COLO829 (cell line): ENCODE measurements at places on chromosomes 6 and 20.

- no peak for DNase-seq
Measured at GRCh38 chr20:38843346-38843745, 37.8 kb downstream of the PPP1R16B start.

GRCh38 chr6:138692978-138693909 is 80.3 kb upstream of the CCDC28A start:
- DNase-seq, result peak; percentile 68

DNA sequence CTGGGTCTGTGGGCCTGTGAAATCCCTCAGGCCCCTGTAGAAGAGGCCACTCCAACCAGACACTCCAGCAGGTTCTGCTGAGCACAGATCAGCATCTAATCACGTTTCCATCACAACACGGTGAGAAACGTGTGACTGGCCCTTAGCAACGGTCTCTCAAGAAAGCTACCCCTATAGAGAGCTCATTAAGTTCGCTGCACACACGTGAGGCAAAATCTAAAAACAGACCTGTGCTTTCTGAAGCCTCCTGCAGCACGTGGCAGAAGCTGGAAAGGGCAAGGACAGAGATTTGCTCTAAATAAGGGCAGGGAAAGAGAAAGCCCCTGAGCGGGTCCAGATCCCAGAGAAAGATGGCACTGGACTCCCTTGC is 56.5 kb downstream of the GPR6 start:
- DNase-seq, result no peak

- no peak for DNase-seq
Measured at GRCh38 chr6:93021235-93021915, 398.0 kb downstream of the EPHA7 start.

- no peak for DNase-seq
Measured at GRCh38 chr20:36825385-36826104, 50.4 kb upstream of the TLDC2 start.

GRCh38 chr20:14334306-14334930 is 3.0 kb downstream of the FLRT3 start:
- DNase-seq, result peak; percentile 74

DNA sequence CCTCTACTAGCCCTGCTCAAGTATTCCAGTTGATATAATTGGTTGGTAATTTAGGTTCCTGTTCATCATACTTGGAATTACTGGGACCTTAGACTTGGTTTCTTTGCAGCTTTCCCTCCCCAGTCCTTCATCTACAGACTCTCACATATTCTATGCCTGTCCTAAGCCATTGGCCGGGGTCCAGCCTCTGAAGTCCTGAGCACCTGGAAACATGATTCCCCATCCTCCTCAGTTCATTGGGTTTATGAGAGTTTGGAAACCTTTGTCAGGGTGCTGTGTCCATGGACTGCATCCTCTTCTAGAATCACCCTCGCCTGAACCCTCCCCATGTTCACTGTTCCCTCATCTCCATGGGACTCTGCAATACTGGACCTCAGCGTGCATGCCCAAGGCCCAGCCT is 8.8 kb downstream of the GSTA2 start:
- no peak for DNase-seq

DNA sequence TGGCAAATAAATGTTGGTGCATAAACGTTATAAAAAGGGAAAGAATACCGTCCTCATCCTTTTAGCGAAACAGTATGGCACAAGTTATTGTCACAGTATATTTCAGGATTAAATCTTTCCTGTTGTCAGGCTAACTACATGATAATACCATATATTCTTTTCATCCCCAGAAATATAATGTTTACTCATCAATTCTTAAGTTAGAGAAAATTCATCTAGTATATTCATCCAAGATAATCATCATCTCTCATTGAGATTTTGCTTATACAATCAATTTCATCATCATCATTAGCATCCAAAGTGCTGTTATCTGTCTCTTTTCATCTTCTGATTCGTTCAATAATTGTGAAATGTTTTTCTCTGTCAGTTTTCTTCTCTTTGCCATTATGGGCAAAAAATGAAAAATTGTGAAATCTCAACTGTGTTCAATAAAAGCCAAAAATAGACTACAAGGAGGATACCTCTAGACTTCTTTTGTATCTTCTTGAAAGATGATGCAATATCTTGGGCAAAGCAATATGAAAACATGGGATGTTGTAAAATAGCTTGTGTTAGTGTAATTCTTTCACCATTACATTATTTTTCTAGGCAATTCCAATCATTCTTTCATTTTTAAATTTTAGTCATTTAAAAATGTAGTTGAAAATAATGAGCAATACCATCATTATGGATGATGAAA is 2.6 kb downstream of the SPACA1 start:
- DNase-seq, result no peak

- no peak for DNase-seq
Measured at GRCh38 chr6:42916288-42916687, 435 bp downstream of the PTCRA start.

DNA sequence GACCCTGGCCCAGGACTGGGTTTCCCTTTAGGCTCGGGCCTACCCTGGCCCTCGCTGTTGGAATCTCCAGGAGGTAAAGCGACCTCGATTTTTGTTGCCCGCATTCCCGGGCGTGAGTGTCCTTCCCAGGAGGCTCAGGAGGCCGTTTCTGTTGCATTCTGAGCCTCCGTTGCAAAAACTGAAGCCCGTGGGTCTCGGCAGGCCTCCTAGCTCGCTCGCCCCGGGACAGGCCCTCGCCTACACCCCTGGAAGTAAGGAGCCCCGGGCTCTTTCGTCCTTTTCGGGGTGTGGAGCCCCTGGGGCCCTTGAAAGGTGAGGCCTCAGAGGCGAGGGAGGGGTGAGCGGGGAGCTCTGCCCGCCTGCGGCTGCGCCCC is 2.3 kb downstream of the NR2E1 start:
- no peak for DNase-seq

GRCh38 chr6:36290668-36291620 is 21.1 kb downstream of the PNPLA1 start:
- no peak for DNase-seq

- no peak for DNase-seq
Measured at GRCh38 chr20:24081077-24081476, 92.5 kb upstream of the GGTLC1 start.

- DNase-seq, result peak; percentile 30
Measured at GRCh38 chr20:53202777-53203176, 230.6 kb downstream of the TSHZ2 start.

DNA sequence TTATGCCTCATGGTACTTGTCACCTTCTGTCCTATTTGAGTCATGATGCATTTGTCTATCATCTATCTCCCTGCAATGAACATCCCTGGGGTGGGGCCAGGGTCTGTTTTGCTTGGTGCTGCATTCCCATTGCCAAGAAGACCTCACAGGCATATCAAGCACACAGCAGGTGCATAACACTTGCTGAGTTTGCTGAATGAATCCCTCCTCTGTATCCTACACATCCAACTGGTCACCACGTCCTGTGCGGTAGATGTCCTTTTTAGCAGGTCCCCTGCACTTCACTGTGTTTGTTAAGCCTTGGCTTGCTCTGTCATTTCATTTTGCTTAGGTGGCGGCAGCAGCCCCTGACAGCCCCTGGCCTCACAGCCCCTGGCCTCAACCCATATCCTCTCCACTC is 214.8 kb upstream of the RNF24 start:
- no peak for DNase-seq

DNA sequence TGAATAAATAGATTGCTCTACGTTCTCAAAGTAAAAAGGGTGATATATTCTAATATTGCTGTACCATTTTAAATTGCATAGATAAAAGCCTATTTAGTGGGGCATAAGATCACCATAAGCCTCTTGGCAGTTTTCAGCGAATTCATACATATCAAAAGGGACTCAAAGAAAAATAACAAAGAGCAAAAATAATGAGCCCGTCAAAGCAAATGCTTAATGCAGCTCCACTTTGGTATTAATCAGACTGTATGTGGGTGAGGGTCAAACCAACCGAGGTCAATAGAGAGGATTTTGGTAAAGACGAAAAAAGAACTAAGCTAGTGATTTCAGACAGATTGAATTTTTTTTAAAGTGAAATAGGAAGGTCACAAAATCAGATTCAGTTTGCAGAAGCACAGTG is 598.8 kb downstream of the GRIK2 start:
- no peak for DNase-seq

- no peak for DNase-seq
Measured at GRCh38 chr6:143283887-143284645, 166.4 kb downstream of the ADAT2 start.
